Chondrocyte (in vitro differentiated cells): ENCODE measurements at places on chromosomes 16 and 17. TPM values are rescaled to one million over a fixed set of nuclear protein-coding genes. Genes with fewer than 3 reads are reported as not detected.

Gene PYY
- not detected in 3 replicates for total RNA-seq

Gene MGAT5B
- 0.20 to 0.33 TPM (median 0.31 TPM) in 3 replicates for total RNA-seq

Gene ADGRG3
- not detected in 3 replicates for total RNA-seq

Gene BEAN1
- 3.1 to 4.1 TPM (median 3.7 TPM) in 3 replicates for total RNA-seq

Gene SLC5A2
- not detected in 3 replicates for total RNA-seq

- peaks cover 35% of the 10 kb centered on the region for H3K36me3 ChIP-seq
- DNase-seq, result no peak
- H3K27ac ChIP-seq, result no peak overlapping the region
- H3K4me3 ChIP-seq, result no peak overlapping the region
Measured at GRCh38 chr17:64061178-64061898, 40.9 kb upstream of the ICAM2 start.

DNA sequence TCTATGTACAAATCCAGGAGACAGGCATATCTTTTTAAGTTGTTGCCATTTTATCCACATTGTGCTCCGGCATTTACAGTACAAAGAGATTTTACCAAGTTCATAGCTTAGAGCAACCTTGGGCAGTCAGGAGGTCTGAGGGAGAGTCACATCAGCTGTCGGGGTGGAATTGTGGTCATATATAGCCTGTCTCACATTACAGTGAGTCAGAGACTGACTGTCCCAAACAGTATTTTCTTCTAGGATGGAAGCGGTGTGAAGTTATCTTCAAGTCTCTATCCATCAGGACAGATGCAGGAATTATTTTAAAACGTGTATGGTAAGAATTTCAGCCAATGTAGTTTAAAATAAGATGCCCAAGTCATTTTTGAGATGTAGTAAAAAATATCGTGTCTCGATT lies 53.0 kb downstream of the GPRC5B start:
- DNase-seq, result no peak
- no peak overlapping the region for H3K4me3 ChIP-seq
- no peaks in the 10 kb centered on the region for H3K27me3 ChIP-seq

DNA sequence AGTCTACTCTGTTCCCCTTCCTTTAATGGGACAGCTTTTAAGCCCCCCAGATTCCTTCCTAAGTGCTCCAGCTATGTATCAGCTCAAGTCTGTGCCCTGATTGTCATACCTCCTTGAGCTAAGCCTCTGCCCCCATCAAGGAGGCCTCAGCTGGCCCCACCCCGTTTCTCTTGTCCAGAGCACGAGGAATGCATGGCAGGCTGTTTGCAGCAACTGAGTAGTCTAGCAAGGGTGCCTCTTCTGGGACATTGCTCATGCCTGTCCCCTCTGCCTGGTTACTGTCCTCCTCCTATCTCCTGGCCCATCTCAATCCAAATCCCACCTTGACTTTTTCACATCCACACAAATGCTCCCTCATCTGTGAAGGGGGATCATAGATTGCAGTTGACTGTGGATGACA lies 27.8 kb upstream of the TMEM220 start:
- no peaks in the 10 kb centered on the region for H3K36me3 ChIP-seq
- DNase-seq, result no peak
- no peaks in the 10 kb centered on the region for H3K4me1 ChIP-seq
- peaks cover 6% of the 10 kb centered on the region for H3K27me3 ChIP-seq

GRCh38 chr17:417691-418420 lies 65.2 kb upstream of the RPH3AL start:
- no peak overlapping the region for H3K4me3 ChIP-seq
- H3K4me1 ChIP-seq, result no peaks in the 10 kb centered on the region
- H3K27me3 ChIP-seq, result no peaks in the 10 kb centered on the region
- no peak for DNase-seq
- peaks cover 2% of the 10 kb centered on the region for H3K36me3 ChIP-seq

DNA sequence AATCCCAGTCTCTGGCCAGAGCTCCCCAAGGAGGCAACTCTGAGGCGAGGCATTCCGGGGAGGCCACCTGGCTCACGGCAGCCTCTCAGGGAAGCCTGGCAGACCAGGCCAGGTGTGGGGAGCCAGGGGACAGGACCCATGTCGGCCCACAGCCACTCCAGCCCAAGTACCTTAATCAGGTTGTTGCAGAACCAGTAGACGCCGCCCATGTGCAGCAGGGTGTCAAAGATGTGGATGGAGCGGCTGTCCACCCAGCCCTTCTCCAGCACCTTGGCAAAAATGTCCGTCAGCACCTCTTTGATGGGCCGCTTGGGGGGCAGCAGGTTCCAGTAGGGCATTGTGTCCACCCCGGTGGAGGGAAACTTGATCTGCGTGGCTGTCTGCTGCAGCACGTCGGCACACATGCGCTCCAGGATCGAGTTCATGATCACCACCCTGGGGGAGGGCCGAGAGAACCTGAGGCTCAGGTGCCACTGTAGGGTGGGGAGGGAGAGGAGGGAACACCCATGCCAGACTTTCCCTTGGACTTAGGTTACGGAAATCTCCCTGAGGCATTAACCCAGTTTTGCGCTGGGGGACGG lies 7.8 kb downstream of the CSF3 start:
- no peak for DNase-seq
- H3K4me3 ChIP-seq, result no peak overlapping the region
- peaks cover 38% of the 10 kb centered on the region for H3K4me1 ChIP-seq
- H3K27ac ChIP-seq, result no peak overlapping the region

DNA sequence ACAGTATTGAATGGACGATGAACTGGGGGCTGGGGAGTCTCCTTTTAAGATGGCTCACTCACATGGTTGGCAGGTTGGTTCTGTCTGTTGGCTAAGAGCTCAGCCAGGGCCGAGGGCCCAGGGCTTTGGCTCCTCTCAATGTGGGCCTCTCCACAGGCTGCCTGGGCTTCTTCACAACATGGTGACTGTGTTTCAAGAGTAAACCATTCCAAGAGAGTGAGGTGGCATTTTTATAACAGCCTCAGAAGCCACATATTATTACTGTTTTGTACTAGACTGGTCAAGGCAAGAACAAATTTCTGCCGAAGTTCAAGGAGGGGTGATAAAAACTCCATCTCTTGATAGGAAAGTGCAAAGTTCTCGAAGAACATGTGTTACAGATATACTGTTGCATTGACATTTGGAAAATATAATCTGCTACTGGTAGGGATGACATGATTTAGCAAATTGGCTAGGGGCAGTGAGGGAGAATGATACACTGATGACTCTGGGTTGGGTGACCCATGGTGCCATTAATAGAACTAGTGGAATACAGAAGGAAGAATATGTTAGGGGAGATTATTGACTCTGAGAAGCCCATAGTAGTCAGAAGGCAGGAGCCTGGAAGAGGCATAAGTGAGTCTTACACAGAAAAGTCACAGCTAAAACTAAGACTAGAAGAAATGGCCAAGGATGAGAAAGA lies 13.7 kb downstream of the KRABD2 start:
- H3K4me3 ChIP-seq, result no peak overlapping the region
- no peak for DNase-seq
- no peaks in the 10 kb centered on the region for H3K27me3 ChIP-seq
- peaks cover 56% of the 10 kb centered on the region for H3K4me1 ChIP-seq
- peaks cover 2% of the 10 kb centered on the region for H3K36me3 ChIP-seq
- H3K27ac ChIP-seq, result peak overlapping the region; percentile 13

GRCh38 chr17:37742116-37742761 lies 2.6 kb downstream of the HNF1B start:
- peaks cover 25% of the 10 kb centered on the region for H3K4me1 ChIP-seq
- H3K36me3 ChIP-seq, result no peaks in the 10 kb centered on the region
- peaks cover 21% of the 10 kb centered on the region for H3K27me3 ChIP-seq

DNA sequence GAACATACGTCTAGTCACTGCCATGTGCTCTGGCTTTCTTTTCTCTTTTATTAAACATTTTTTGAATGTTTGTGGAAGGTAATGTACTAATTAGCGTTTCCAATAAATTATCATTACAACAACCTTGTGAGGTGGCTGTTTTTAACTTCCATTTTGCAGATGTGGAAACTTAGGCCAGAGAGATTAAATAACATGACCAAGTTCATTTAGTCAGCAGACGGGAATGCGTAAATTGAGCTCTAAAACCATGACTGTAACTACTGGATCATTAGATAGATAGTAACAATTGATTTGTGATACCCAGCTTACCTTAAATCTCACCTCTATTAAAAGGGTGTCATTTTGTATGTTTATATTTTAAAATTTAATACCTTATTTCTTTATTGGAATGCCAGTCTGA lies 49.4 kb downstream of the RABEP1 start:
- H3K4me1 ChIP-seq, result peaks cover 17% of the 10 kb centered on the region
- DNase-seq, result no peak
- H3K36me3 ChIP-seq, result peaks cover 14% of the 10 kb centered on the region
- H3K4me3 ChIP-seq, result no peak overlapping the region
- no peaks in the 10 kb centered on the region for H3K27me3 ChIP-seq
- no peak overlapping the region for H3K27ac ChIP-seq
